A673 (cell line): ENCODE measurements at places on chromosomes 3 and 15.

DNA sequence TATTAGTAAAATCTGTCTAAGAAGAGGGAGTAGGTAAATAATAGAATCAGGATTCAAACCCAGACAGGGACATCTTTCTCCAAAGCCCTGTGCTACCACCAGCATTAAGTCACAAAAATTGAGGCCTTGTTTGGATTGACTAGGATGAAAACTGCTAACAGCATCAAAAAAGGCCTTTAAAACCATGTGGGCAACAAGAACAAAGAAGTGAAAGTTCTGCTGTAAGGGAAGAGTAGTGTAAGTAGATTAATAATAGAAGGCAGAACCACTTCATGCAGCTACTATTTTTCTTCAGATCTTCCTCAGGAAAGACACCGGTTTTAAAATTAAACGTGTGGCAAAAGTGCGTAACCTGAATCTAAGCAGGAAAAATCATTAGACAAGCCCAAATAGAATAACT, 15.3 kb upstream of the KBTBD12 start:
- DNase-seq: no peak

- DNase-seq: no peak
Observed at GRCh38 chr3:98974442-98974841, 72.9 kb upstream of the DCBLD2 start.

GRCh38 chr3:172918165-172918564, 167.6 kb downstream of the ECT2 start:
- DNase-seq: peak; percentile 20

DNA sequence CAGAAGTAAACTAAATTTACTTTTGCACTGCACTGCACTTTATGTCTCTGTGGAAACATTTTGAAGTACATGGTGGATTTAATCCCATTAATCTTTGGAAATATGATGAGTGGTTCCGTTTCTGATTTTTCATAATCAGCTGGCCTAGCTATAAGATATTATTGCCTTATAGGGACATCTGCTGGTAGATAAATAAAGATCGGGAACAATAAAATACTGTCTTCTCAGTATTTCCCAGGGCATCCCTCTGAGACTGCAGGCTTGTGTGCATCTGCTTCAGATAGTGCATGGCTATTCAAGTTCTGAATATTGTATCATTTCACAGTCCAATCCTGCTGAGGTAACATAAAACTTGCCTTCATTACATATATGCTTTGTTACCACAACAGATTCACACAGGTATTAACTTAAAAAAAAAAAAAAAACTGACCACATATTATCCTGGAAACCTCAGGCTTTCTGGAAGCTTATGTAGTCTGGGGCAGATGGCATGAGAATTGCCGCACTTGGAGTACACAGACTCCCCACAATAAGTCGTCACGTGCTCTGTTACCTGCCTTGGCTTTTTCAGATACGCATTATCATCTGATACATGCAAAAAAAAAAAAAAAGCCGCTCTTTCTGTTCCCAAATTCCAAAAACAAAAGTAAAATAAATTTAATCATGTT, 330.8 kb upstream of the AGTR1 start:
- peak; percentile 35 for DNase-seq

- no peak for DNase-seq
Observed at GRCh38 chr3:13135811-13136321, 62.6 kb upstream of the IQSEC1 start.

DNA sequence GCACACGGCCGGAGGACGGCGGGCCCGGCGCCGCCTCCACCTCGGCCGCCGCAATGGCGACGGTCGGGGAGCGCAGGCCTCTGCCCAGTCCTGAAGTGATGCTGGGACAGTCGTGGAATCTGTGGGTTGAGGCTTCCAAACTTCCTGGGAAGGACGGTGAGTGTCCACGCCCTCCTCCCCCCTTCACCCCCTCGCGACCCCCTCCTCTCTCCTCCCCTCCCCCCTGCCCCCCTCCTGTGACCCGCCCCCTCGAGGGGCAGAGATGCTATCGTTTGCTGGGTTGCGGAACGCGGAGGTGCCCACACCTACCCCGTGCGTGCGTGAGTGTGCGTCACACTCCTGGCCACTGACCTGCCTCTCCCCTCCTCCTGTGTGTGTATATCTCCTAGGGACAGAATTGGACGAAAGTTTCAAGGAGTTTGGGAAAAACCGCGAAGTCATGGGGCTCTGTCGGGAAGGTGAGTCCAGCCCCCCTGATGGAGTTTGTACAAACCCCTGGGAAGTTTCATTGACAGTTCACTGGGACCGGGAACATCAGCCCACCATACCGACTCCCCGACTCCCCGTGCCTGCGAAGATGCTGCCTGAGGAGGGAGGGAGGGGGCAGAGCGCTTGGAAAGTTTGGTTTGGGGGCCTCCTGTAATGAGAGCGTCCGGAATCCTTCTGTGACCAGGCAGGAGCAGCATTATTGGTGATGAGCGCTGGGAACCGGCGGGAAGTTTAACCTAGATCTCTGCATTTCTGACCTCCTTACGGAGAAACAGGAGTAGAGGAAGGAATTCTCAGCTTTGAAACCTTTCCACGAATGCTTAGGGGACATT, 795 bp upstream of the SCAANT1 start:
- DNase-seq: no peak

DNA sequence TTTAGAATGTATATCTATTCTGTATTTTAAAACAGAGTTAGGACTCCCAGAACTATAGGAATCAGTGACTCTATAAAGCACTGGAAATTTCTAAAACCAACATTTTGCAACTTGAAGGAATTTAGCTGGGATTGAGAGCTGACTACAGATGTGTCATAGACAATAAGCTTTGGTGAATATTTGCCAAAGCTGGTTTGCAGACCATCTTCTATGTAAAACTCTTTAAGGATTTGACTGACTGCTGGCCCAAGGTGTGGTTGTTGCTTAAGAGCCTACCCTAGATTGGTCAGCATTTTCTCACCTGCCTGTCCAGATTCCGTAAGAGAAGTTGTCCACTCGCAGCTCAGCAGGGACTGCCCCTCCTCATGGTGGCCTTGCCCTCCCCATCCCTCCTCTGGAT, 73.2 kb upstream of the GK5 start:
- DNase-seq: no peak

- peak; percentile 73 for DNase-seq
Observed at GRCh38 chr3:197942956-197943556, 6.9 kb upstream of the RPL35A start.

DNA sequence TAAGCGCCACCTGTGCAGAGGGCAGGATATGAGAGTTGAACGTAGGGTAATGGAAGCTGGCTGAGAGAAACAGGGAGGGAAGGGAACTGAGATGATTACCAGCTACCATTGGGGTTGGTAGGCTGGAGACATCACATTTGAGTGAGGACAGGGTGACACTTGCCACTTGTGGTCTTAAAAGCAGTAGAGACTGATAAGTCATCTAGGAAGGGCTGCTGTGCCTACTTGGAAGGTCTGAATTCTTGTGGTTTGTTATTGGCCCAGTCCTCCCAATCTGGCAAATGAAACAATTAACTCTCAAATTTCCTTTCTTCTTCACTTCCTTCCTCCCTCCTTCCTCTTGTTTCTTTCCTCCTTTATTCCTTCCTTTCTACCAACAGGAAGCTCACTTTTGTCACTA, 46.8 kb downstream of the COL6A5 start:
- DNase-seq: no peak

GRCh38 chr3:27718459-27718858, 3.7 kb downstream of the EOMES start:
- no peak for DNase-seq

GRCh38 chr3:59425942-59426341, 376.1 kb upstream of the CFAP20DC start:
- no peak for DNase-seq

DNA sequence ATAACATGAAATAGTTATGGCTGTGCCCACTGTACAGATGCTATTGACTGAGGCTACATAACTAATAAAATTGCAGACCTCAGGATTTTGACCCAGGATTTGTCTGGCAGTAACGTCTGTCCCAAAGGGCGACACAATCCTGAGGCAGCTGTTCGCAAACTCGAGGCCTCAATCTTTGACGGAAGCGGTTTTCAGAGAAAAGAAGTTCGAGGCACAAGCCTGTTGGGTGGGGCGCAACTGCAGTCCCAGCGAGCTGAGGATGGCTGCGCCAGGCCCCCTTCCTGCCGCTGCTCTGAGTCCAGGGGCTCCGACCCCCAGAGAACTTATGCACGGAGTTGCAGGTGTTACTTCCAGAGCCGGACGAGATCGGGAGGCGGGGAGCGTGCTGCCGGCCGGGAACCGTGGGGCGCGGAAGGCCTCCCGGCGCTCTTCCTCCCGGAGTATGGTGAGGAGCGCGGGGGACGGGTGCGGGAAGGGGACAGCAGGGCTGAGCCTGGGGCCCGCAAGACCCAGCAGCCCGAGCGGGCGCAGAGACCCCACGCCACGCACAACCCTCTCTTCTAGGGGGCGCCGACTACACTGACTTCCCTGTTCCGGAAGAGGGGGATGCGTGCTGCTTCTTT, at the start of gene PARP15:
Gene PARP15, plus strand, starts transcription at position 242 of the 623 bp plus-strand sequence. Its CDS starts 18 bp downstream, at position 260.
- DNase-seq: no peak

- no peak for DNase-seq
Observed at GRCh38 chr15:69727121-69727924, 274.7 kb downstream of the RPLP1 start.

- no peak for DNase-seq
Observed at GRCh38 chr15:62888623-62889022, 153.9 kb upstream of the TPM1 start.

DNA sequence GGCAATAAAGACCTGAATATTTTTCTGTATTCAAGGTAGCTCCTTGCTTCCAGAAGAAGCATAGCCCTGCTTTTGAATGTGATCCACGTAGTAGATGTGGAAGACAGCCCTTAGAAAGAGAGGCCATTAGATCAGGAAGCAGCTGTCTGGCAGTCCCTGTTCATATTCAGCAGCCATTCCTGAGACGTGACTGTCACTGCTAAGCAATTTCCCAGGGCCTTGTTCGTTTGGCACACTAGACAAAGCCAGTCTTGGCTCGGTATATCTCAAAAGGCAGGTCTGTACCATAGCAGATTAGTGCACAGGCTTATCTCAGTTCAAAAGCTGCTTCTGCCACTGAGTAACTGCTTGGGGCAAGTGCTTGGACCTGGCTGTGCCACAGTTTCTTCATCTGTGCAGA, 287.8 kb upstream of the MCTP2 start:
- peak; percentile 36 for DNase-seq

DNA sequence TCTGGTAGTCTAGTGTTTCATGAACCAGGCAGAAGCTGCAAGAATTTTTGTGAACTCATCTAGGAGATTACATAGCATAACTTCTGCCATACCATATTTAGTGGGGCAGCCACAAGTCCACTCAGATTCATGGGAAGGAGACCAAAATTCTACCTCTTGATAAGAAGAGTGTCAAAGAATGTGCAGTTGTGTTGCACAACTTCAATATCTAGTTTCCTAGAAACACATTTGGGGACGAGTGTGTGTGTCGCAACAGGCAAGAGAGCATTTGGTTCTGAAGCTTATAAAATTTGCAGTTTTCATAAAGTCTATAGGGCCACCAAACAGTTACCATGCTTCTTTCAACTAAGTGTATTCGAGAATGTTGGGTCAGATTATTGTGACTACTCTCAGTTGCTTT, 115.3 kb downstream of the KCNH8 start:
- no peak for DNase-seq

DNA sequence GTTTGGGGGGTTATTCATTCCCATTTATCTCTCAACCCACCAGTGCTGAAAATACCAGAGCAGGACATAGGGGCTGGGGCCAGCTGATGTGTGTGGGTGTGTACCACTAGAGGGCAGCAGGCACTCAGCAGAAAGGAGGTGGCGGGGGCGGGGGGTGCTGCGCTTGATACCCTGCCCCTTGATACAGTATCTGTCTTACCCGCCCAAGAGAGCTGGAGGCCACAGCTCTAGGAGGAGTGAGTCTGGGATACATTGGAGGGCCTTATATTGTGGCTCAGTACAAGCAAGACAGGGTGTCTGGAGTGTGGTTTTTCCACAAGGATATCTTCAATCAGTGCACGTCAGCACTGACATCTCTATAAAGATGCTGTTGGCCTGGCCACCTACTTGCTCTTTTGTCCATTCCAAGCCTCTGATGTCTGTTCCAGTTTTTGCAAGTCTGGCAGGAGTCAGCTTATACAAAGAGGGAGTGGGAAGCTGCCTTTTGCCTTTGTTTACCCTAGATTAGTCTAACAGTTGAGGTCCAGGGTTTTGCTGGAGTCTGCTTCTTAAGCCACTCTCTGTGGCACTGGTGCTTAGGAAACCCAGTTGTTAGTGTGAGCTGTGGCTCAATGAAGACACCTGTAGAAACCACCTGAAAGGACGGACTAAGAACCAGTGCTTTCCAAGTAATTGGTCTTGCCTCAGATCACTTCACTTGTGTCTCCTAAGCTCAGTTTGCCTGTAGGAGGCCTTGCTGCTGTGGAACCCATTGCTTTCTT, 1.5 kb upstream of the RBM15B start:
- DNase-seq: peak; percentile 58

DNA sequence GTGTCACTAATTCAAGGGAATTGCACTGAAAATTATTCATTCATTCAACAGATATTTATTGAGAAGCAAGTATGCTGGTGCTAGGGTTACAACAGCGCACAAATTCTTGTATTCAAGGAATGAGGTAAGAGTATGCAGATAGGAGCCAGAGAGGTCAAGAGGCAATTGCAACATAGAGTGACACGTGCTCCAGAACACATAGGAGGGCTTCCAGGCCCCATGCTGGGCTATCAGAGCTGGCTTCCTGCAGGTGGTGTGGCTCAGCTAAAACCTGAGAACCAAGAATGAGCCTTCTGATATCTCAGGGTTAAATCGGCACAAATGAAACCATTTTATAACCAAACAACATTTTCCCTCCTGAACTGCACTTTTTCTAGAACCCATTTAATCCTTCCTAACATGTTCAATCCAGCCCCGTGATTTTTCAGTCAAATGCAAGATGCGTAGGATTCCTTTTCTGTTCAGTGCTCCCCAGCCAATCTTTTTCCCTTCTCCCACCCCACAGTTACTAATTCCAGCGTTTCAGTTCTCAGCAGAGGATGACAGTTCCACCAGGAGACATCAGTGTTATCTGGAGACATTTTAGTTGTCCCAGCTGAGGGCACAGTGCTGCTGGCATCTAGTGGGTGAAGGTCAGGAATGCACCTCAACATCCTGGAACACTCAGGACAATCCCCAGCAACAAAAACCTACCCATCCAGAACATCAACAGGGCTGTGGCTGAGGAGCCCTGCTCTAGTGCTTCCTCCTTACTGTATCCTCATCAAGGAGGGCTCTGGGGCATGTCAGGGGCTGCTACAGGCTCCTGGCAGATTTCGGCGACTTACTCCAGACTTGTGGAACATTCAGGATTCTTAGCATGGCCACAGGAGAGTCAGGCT, 13.1 kb downstream of the CCR5AS start:
- DNase-seq: peak; percentile 22

DNA sequence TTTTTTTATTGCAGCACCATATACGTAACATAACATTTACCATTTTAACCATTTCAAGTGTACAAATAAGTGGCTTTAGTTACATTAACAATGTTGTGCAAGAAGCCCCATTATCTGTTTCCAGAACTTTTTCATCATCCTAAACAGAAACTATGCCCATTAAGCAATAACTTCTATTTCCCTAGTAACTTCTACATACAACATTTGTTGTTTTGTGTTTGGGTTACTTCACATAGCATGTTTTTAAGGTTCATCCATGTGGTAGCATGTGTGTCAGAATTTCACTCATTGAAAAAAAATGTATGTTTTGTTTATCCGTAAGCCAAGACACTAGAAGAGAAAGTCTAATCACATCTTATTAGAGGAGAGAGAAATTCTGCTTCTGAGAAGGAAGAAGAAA, 450.5 kb upstream of the PDZRN3 start:
- DNase-seq: no peak

GRCh38 chr3:157542711-157543500, 39.7 kb upstream of the VEPH1 start:
- peak; percentile 33 for DNase-seq

- no peak for DNase-seq
Observed at GRCh38 chr3:140677764-140678163, at the start of gene TRIM42. Gene TRIM42, plus strand, starts transcription at chr3:140678064. Its CDS starts 166 bp downstream, at chr3:140678230.

- DNase-seq: no peak
Observed at GRCh38 chr3:102646557-102646956, 211.7 kb downstream of the ZPLD1 start.
